ENCODE measurements at places on chromosomes 5 and 9.

DNA sequence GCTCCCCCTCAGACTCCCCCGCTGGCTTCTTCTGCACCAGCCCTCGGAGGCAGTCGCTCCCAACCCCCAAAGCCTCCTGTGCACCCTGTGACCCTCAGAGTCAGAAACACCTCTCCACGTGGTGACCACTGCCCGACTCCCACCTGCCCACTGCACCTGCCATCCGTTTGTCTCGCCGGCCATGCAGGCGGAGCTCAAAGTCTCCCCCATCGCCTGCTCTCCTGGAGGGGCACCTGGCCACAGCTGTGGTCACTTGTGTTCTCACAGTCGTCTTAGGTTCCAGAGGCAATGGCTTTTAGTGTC is 38.2 kb downstream of the MRPL36 start:
- no peak for DNase-seq

DNA sequence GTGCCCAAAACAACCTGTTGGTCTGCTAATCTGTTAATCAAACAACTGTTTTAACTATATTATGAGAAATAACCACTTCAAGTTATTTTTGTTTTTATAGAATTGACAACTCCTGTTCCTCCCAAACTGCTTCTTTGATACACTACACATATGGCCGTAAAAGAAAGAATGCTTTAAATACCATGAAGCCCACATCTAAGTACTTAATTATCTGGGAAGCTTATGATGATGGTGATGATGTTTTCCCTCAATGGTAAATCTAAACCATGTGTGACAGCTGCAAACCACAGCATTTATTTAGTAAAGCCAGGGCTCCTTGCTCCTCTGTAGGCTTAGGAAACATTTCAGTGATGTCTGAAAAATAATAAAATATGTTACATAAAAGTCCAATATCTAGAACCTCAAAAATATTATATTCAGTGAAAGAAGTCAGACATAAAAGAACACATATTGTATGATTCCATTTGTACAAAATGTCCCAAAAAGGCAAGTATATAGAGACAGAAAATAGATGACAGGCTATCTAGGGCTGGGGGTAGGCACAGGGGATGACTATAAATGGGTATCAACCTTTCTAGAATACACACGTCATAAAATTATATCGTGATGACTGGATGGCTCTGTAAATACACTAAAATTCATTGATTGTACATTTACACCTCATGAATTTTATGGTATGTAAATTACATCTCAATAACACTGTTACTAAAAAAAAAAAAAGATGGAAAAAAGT is 154.1 kb downstream of the EFNA5 start:
- DNase-seq = peak; percentile 60

DNA sequence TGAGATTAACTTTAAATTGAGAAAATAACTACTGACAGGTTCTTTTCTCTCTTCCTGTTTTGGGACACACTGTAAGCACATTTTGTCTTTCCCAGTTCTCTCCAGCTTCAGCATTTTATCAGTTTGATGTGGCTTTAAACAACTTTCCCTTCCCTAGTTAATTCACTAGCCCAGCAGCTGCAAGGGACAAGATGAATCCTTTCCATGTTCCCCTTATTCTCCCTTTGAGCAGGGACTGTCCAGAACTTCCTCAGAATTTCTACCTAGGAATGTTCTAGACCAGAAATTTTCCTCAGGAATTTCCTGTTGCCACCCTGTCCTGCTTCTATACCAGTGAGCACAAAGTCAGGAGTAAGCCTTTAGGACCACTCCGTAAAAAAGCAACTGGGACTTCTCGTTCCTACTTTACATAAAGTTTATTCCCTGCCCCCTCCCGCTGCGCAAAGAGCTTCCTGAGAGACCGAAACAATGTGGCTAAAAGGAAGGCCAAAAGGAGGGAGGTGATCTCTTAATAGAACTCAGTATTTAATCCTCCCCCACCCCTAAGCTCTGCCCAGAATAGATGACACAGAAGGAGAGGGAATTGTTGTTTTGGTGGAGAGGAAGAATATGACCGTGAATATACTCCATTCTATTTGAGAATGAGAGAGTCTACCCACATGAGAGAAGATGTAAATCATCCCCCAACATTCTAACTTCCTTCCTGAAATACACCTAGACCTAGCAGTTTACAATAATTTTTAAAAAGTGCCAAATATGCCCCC is 61.9 kb downstream of the GLIS3 start:
- no peak for DNase-seq

DNA sequence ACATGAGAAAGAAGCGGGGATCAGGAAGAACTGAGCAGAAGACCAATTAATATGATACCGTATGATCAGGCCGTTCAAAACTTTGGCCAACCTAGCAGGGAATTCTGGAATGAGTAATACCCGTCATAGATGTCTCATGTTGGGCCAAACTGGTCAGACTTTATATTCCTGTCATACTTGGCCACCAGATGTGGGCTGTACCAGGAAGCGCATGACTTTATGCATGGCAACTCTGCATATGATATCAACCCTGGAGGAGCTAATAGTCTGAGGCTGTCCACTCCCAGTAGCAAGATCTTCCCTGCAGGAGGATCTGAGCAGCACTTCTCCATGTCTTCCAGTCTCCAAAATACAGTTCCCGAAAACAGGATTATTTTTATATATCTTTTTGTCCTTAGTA is 68.5 kb upstream of the NAA35 start:
- no peak for DNase-seq

- DNase-seq = no peak
Measured at GRCh38 chr9:86940774-86941173, 6.5 kb downstream of the GAS1 start.
